Kidney epithelial cell (primary cell): ENCODE measurements at places on chromosomes 2 and 18. TPM values are rescaled to one million over a fixed set of nuclear protein-coding genes. Genes with fewer than 3 reads are reported as not detected.

The LGALSL gene
- total RNA-seq: 9.9 and 15.9 TPM in 2 replicates

The PLEKHH2 gene
- total RNA-seq: 2.1 and 2.3 TPM in 2 replicates

The MEP1B gene
- total RNA-seq: not detected in 2 replicates

The SKA1 gene
- 4.1 and 5.1 TPM in 2 replicates for total RNA-seq

The DLX1 gene
- 0.17 TPM in 1 of 2 replicates, not detected in the other for total RNA-seq
